ENCODE measurements at places on chromosomes 2 and 18.

GRCh38 chr18:9992300-9992972 is 78.6 kb downstream of the VAPA start:
- DNase-seq = no peak

DNA sequence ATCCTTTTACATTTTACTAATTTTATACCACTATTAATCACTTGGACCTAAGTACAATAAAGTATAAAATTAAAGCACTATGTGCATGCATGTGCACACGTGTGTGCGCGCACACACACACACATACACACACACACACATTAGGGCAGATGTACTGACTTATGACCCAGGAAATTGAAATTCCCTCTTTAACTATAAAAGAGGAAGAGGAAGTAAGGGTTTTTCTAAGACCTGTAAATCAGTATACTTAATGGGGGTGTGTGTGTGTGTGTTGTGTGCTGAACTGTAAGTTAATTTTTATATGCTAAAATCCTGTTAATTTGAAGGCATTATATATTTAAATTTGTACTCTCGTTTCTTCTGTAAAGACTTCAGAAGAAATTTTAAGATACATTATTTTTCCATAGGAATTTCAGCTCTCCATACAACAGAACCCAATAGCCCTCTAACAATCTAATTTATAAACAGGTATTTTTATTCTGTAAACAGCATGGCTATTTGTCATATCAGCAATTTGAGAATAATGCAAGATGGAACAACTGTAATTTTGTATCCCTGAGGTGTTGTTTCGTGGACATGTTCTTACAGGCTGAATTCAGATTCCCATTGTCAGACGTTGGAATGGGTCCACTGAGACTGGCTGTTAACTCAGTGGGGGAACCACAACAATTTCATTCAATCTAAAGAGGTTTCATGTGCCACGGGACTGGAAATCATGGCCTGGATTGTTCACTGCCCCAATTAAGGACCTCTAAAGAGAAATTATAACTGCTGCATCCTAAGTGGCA is 90.9 kb downstream of the PLA2R1 start:
- DNase-seq = no peak

- no peak for DNase-seq
Observed at GRCh38 chr2:110807522-110807921, 75.1 kb downstream of the ACOXL start.

DNA sequence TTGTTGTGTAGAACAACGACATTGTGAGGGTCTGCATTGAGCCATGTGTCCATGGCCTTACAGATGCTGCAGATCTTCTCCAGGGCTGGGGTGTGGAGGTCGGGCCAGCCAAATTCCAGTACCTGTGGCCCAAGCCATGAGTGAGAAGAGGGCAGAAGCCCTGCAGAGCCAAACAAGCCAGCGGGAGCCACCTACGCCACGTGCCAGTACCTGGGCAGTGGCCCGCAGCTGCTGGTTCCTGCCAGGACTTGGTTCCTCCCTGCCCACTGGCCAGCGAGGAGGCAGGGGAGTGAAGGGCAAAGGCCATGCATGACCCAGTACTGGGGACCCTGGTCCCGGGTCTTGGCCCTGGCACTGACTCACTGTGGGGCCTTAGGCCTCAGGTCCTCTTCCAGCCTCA is 109.4 kb downstream of the TNS1 start:
- no peak for DNase-seq

DNA sequence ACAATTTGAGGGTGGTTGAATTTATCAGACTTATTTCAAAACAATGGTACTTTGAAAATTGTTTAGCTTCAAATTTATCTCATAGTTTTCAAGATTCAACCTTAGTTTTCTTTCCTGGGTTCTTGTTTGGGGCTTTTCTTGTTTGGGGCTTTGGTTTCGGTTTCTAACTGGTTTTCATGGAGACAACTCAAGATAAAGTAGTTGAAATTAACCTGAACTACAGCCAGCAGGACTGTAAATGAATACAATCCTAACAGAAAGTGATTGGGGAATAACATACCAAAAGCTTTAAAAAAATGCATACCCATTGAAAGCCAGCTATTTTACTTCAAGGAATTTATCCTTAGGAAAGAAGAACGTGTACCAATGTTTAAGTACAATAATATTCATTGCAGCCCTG is 133.5 kb upstream of the SLC14A2 start:
- DNase-seq = no peak

GRCh38 chr2:240760576-240761246 is 59.3 kb downstream of the KIF1A start:
- DNase-seq = no peak

DNA sequence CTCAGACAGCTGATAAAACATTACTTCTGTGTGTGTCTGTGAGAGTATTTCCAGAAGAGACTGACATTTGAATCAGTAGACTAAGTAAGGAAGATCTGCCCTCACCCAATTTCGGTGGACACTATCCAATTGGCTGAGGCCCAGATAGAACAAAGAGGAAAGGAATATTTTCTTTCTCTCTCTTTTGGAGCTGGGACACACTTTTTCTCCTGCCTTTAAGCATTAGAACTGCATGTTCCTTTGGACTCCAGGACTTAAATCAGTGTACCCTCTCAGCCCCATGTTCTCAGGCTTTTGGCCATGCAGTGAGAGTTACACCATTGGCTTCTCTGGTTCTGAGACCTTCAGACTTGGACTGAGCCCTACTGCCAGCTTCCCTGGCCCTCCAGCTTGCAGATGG is 3.3 kb upstream of the SRBD1 start:
- no peak for DNase-seq

- DNase-seq = no peak
Observed at GRCh38 chr2:177225965-177226360, 13.4 kb downstream of the HNRNPA3 start.

DNA sequence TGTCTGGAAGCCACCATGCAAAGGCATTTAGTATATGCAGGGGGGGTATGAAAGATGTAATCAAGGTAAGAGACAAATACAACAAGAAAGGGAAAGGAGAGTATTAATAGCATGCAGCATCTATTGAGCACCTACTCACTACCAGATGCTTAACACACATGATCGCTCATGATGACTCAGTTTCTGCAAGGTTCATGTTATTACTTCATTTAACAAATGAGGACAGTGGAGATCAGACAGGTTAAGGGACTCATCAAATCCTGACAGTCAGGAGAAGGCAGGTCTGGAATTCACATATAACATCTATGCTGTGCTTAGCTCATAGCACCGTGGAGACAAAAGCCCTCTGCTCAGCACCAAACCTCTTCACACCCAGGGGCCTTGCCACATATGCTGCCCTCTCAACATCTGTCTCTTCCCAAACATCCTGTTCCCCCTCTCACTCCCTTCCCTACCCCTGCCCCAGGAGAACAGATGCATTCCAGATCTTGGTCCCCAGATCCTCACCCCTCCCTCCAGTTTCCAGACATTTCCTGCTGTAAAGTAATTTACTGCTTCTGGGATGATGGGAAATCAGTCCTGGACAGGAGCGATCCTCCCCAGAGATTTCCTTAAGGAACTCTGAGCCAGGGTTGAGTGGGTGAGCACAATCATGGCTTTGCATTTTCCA is 155.3 kb downstream of the ANTXR1 start:
- peak; percentile 21 for DNase-seq

DNA sequence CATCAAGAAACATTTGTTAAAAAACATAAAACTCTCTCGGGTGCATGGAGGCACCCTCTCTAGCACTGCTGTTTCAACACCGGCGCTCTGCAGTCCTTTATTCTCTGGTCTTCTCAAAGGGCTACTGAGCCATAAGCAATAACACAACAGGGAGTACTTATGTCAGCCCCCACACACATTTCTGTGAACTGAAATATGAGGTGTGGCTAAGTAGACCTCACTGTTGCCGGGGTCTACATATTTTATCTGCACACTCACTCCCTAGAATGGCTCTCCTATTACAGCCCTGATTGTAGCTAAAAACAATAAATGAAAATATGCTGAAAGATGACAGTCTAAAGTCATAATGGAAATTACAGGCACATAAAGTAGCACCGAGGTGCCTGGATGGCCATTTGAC is 235.1 kb downstream of the GRB14 start:
- DNase-seq = no peak

- DNase-seq = no peak
Observed at GRCh38 chr2:6353669-6354068, 512.0 kb downstream of the CMPK2 start.

GRCh38 chr2:189024901-189025618 is 50.9 kb downstream of the COL3A1 start:
- DNase-seq = peak; percentile 5

GRCh38 chr2:22355816-22356433 is 1029.1 kb upstream of the KLHL29 start:
- peak; percentile 74 for DNase-seq

GRCh38 chr2:65165558-65165957 is 35.7 kb upstream of the RAB1A start:
- DNase-seq = no peak

All from BE2C (cell line).